ENCODE measurements at places on chromosomes 13 and 19.

DNA sequence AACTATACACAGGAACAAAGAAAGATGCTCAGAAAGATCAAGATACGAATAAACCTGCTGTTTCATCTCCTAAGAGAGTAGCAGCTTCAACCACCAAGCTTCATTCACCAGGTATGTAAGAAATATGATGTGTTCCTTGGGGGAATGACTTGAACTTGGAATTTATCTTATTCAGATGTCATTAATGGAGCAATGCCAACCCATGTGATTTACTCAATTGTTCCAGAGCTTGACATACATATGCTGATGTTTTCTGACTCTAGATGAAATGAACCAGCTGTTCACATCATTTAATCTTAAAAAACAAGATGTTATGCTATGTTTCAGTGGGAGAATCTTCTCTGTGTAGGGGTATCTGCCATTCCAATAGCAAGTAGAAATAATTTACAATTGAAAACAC lies 270.9 kb downstream of the SLC7A1 start:
- no peak for DNase-seq

- no peak for DNase-seq
Observed at GRCh38 chr19:372306-372890, 27.8 kb upstream of the MIER2 start.

- no peak for DNase-seq
Observed at GRCh38 chr13:51623473-51623872, 39.2 kb downstream of the WDFY2 start.

DNA sequence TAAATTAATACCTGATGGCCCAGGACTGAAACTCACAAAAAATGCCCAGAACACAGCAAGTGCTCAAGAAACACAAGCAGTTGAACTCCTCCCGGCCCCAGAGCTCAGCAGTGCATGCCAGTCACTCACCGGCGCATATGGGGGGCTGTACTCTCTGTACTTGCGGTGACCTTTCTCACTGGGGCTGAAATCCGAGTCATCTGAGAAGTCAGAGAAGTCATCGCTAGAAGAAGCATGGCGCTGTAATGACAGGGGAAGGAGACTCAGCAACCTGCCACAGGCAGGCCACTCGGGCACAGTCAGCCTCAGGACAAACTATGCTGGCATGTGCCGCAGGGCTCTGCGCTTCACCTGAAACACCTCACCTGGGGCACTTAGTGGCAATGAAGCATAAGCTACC lies 19.7 kb downstream of the ZC3H4 start:
- DNase-seq = no peak

- no peak for DNase-seq
Observed at GRCh38 chr19:46785980-46786235, 2.5 kb downstream of the SLC1A5 start.

DNA sequence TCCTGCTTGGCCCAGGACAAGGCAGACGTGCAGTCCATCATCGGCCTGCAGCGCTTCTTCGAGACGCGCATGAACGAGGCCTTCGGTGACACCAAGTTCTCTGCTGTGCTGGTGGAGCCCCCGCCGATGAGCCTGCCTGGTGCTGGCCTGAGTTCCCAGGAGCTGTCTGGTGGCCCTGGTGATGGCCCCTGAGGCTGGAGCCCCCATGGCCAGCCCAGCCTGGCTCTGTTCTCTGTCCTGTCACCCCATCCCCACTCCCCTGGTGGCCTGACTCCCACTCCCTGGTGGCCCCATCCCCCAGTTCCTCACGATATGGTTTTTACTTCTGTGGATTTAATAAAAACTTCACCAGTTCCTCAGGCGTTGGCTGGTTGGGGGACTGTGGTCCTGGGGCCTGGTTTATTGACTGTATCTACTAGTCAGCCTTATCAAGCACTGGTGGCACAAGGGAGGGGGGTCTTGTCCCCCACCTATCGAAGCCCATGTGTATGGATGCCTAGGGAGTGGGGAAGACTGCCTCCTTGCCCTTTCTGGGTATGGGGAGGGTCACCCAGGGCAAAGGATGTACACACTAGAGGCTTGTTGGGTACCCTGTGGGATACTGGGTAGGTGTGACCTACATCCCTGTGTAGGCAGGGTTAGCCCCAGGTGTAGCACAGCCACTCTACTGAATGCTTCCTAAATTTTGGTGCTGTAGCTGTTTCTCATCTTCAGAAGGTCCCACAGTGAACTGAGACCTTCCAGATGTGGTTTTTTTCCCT lies 4.4 kb downstream of the CHMP2A start:
- DNase-seq = no peak

DNA sequence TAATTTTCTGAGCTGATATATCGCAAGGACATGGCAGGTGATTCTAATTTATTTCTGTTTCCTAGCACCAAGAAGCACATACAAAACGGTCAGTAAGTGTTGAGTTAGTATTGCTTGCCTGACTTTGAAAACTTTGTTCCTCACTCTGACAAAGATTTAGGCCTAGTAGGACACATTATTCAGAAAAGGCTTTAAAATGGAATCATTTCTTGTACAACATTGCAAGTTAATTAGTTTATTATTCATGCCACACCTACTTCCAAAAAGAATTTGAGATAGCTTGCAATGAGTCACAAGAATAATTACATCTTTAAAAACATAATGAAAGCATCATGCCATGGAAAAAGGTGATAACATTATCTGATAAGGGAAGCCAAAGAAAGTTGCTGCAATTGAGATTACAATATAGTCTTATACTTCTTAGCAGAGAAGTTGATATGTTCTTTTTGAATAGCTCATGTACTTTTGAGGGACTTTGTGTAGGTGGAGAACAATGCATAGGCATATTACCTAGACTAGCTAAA lies 474.2 kb downstream of the KLF5 start:
- no peak for DNase-seq

DNA sequence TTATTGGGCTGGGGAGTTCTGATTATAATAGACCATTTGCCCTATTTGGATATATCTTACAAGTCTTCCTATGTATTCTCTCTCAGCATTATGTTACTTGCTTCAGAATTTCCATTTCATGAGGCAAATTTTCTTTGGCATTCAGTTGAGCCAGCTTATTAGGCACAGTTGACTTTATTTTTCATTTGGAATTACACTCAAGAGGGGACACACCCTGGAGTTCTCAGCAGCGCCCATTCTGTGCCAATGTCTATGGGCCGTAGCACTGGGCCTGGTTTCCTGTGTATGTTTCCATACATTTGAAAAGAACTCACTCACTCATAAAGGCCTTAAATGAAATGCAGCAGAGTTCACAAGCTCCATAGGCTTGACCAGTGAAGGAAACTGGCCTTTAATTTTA lies 138.5 kb downstream of the KLF12 start:
- DNase-seq = no peak

DNA sequence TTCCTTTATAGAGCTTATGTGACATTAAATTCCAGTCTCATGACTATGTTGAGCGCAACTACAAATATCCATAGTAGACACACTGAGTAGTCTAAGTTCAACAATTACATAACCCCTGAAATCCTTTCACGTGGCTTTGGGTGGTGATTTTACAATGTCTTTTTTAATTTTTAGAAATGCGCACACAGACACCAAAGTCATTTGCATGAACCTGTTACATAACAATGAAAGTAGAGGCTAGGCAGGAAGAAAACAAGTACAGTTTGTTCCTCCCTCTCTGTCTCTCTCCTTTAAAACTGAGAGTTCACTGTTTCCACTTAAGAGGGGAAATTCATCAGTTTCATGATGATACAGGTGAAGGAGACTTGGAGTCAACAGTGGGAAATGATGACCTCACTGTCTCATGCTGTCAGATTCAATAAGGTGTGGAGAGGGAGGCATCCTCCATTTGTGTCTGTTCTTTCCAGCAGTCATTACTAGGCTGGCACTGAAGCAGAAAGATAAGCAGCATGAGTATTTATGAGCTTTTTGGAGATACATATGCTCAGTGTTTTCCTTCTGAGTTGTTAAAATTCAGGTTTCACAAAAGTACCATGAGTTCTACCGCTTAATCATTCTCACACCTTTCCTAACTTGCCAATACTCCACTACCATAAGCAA lies 201.8 kb downstream of the LHFPL6 start:
- no peak for DNase-seq
